ENCODE measurements at places on chromosomes 5 and 9.

GRCh38 chr5:31921852-31922305 lies 252.2 kb downstream of the GOLPH3 start:
- no peak for DNase-seq

DNA sequence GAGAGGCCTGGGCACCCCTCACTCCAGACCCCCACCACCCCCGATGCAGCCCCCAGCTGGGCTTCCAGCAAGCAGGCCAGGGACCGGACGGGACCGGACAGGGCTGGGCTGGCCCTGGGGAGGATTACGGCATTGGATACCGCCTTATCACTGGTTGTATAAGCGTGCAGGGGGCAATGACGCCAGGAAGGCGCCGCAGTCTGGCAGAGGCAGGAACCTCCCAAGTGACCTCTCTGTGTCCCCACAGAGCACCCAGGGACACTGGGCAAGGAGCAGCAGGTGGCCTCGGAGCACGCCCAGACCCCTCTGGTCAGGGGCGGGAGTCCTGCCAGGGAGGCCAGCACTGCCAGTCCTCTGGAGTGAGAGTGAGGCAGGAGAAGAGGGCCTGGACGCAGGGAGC lies 723 bp upstream of the LCN15 start:
- DNase-seq, result no peak

DNA sequence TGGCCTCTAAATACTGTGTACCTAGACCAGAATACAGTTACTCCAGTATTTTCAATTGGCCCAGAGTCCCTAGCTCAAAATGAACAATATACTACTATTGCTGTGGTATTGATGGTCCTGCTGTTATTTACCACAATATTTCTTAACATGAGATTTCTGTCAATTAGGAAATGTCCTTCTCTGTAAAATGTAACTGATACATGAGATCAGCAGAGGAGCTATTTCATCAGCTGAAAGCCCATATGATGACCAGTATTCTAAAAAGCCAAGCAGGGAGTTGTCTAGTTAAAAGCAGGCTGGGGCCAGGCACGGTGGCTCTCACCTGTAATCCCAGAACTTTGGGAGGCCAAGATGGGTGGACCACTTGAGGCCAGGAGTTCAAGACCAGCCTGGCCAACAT lies 187.7 kb upstream of the PTGER4 start:
- DNase-seq, result no peak

DNA sequence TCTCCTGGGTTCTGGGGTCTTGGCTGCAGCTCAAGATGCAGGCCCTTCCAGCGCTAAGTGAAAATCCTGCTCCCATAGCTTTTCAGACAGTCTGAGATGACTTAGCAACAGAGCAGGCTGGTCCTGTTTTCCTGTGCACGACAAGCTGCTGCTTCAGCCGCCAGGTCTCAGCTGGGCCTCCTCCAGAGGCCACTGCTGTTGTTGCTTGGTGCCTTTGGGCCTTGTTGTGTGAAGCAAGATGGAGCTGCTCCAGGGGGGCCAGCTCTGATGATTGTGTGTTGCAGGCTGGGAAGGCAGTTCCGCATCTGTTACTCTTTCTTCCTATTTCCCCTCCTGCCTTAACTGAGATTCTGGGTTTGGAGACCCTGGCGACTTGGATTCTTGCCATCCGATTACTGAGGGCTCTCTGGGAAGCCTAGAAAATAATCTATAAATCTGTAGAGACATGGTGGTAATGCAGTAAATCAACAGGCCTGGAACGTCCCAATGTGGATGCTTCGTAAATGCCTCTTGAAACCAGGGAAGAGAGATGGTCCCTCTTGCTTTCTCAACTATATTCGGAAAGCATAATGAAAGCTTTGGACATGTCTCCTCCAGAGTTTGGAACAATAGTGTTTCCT lies 3.2 kb downstream of the MAP1B start:
- DNase-seq, result peak; percentile 35

DNA sequence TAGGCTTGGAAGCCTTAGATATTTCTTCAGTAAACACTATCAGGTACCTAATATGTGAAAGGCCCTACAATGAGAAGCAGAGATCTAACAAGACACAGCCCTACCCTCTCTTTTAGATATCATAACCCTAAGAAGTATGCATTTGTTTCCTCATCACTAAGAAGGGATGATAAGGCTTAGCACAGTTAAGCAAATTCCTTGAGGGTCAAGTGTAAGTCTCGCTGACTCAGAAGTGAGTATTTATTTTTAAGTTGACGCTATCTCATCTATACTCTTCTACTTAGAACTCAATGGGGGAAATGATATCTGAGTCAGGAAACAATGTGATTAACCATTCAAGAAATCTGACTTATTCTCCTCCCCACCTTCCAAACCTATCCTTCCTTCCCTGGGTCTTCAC lies 149.7 kb downstream of the ESM1 start:
- no peak for DNase-seq

GRCh38 chr9:15697446-15697851 lies 144.6 kb downstream of the CCDC171 start:
- DNase-seq, result no peak

DNA sequence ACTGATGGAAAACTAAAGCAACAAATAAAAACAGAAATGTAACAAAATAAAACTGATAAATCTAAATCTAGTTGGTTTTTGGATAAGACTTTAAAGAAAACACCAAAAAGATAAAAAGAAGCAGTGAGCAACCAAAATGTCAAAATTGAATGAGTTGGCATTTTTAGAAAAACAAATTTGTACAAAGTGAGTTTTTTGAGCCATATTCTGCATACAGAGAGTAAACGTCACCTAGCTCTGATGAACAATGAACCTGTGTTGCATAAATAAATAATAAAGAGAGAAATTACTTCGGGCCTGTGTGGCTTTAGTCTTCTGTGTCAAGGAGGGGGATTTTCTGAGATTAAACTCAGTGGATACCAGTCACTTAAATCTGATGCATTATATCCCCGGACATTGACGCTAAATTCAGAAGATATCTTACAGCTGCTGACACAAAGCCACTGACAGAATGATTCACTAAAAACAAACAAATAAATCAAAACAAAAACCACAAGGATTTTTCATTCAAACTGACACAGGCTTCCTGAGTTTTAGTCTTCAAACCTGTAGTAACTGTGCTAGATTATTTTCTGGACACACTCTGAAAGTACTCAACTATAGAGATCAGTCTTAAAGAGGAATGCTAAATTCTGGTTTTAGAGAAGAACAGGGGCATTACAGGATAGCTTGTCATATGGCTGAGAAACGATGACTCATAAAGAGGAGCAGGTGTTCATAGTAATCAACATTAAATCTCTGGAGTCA lies 403.5 kb upstream of the ST8SIA4 start:
- no peak for DNase-seq

DNA sequence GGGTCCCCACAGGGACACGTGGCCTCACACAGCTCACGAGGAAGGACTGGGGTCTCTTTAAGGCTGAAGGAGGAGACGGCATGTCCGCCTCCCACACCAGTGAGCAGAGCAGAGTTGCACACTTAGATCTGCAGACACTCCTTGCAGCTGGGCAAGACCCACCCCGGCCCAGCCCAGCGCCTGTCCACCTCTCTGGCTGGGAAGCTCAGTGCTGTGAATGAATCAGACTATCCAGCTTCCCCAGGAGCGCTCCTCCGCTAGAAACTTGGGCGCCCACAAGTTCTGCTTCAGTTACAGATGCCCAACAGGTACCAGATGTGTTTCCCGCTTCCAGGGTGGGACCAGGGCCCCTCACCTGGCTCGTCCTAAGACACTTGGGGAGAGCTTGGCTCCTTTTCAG lies 78.9 kb downstream of the NSUN2 start:
- no peak for DNase-seq

DNA sequence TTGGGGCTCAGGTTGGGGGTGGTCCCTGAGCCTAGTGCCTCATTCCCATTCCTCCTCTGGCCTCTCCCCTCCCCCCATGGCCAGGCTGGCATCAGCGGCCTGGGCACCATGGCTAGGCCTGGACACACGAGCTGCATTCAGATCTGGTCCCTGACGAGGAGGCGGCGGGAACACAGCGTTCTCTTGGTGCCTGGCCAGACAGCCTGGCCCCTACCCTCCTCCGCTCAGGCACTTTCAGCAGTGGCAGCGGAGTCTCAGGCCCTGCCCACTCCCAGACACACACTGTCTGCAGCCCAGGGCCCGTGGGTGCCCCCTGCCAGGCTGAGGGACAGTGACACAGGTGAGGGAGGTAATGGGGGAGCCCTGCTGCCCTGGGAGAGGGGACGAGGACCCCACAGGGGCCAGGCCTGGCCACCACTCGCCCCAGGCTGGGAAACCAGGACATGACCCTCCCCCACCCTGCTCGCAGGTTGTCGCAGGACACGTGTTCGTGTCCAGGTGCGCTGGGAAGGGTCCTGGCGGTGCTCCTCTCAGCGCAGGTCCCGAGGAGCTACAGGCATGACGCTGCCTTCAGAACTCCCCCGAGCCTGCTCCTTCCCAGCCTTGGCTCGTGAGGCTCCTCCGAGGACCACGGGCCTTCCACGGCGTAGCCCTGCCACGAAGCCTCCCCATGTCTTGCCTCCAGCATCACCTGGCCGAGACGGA lies 19.9 kb upstream of the UBAC1 start:
- DNase-seq, result peak; percentile 53

GRCh38 chr9:123864251-123864650 lies 65.7 kb downstream of the DENND1A start:
- no peak for DNase-seq

- peak; percentile 53 for DNase-seq
Measured at GRCh38 chr5:160118349-160119141, 705 bp downstream of the PWWP2A start.

GRCh38 chr5:112693301-112693700 lies 44.4 kb upstream of the APC start:
- no peak for DNase-seq

DNA sequence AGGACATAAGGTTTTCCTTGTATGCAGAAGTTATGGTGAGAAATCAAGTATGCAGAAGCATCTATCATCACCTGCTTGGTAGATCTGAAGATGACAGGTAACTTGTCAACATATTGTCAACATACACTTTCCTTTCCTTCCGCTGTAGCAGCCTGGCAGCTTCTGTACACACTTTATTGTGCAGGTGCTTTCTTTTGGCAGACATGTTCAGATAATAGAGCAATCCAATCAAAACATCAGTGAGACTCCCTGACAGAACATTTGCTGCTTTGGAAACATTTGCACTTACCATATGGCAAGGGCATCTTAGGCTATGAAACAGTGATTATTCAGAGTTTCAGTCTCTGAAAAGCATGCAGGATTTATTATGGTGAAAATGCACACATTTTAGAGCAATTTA lies 161.1 kb upstream of the CDH12 start:
- DNase-seq, result no peak

GRCh38 chr9:127846443-127847177 lies 7.8 kb downstream of the ENG start:
- DNase-seq, result no peak

GRCh38 chr5:1760656-1761452 lies 38.8 kb downstream of the MRPL36 start:
- DNase-seq, result no peak

DNA sequence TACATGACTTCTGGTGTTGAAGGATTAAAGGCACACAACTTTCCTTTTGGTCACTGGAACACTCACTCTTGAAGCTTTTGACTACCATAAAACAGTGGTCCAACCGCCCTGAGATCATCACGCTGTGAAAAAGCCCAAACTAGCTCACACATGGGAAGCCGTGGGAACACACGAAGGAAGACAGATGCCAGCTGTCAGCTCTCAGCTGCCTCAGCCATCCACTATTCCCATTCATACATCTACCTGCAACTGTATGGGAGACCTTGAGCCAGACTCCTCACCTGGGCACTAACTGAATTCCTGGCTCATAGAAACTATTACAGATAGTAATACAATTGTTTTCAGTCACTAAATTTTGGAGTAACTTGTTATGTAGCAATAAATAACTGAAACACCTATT lies 246.1 kb downstream of the MSX2 start:
- no peak for DNase-seq

- DNase-seq, result no peak
Measured at GRCh38 chr5:24547132-24547531, 97.6 kb downstream of the CDH10 start.

- no peak for DNase-seq
Measured at GRCh38 chr5:101461455-101461854, 558.4 kb upstream of the ST8SIA4 start.

- no peak for DNase-seq
Measured at GRCh38 chr5:88195636-88196035, 73.0 kb downstream of the TMEM161B start.

DNA sequence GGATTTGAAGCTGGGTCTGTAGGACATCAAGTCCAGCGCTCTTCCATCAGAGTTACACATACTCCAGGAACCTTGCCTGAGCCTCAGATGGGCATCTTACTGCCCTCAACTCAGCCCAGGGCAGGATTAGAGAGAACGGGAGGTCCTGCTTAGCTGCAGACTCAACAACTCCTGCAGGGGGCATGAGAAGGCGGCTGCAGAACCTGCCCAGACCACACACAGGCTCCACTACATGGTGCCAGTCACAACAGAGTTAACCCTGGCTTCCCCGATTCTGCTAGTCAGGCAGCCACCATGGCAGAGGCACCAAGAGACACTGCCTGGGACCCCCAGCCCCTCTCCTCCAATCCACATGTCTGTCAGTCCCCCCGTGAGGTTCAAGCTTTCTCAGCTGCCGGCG lies 23.9 kb upstream of the CPLX2 start:
- no peak for DNase-seq

GRCh38 chr9:129402931-129403778 lies 217.7 kb downstream of the C9orf50 start:
- no peak for DNase-seq

GRCh38 chr5:96582343-96582742 lies 79.8 kb upstream of the CAST start:
- no peak for DNase-seq

GRCh38 chr9:113988385-113989016 lies 89.6 kb downstream of the AMBP start:
- DNase-seq, result no peak

DNA sequence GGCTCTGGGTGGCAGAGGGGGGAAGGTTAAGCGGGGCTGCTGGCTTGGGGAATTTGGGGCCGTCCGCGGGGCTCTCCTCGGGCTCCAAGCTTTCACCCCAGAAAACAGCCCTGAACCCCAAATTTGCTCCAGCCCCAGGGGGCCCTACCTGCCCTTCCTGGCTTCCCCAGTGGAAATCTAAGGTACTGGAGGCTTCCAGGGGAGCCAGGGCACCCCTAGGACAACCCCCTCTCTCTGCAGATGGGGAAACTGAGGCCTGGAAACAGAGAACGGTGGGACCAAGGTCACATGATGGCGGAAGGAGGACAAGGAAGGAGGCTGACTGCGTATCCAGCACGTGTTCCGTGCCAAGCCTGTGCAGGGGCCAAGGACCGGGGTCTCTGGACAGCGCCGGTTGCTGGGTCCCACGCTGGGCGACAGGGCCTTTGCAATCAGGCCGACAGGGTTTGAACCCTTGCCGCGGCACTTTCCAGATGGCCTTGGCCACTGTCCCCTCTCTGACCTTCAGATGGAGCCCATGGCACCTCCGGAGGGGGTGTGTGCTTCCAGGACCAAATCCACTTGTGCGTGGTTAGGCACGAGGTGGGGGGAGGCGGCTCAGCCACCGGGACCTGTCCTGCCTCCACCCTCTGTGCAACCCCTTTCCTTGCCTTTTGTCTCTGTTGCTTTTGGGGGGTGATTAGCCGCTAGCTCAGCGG lies 183.1 kb downstream of the C9orf50 start:
- no peak for DNase-seq

- DNase-seq, result no peak
Measured at GRCh38 chr9:5897851-5898250, 7.2 kb downstream of the MLANA start.

Data from caudate nucleus (tissue), 63 donors.